ENCODE measurements at places on chromosomes 16 and 17.

DNA sequence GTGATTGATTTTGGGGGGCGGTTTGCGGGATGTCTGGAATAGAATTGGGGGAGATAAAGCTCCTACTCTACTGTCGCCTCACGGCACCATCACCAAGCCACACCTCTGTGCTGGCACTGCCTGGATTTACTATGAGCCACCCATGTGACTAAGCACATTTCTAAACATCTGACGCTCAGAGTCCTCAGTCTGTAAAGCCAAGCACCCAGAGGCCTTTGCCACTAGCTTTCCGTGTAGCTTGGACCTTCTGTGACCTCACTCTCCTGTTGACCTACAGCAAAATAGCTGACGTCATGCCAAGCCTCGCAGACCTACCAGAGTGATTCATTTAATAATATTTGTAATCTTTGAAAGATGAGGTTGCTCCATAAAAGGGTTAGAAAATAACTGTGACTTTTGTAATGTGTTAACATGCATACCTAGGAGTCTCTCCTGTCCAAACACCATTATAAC is 38.5 kb upstream of the MYOCD start:
- no peak for DNase-seq

DNA sequence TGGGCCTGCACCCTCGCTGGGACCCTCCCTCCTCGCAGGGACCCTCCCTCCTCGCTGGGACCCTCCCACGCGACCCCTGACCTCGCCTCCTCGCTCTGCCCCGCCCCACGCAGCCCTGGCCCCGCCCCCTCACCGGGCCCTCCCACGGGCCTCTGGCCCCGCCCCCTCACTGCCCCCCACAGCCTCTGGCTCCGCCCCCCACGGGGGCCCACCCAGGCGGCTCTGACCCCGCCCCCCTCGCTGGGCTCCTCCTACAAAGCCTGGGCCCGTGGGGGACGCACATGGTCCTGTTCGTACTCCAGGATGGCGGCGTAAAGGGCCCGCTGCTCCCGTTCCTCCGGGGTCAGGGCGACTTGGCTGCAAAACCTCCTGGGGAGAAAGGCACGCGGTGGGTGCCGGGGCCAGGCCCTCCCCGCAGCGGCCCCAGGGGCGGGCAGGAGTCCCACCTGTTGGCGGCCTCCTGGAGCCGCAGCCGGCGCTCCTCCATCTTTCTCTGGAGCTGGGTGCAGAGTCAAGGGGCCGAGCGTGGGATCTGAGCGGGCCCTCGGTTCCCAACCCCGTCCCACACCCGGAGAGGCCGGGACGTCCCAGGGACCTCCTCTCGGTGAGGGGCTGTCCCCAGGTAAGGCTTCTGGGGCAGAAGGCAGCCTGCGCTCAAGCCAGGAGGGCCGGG is 9.0 kb downstream of the VPS9D1 start:
- DNase-seq = no peak

DNA sequence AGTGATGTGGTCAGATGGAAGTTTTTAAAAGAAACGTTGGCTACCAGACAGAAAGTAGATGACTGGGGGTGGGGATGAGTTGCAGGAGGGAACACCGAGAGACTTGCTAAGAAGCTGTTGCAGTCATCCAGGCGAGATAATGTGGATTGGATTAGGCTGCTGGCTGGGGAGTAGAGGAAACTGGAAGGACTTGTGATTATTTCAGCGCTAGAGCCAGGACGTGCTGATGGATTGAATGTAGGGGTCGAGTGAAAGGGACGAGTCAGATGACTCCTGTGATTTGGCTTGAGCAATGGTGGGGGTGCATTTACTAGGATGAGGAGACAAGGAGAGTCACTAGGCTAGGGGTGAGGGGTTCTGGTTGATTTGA is 88.5 kb downstream of the CLEC16A start:
- DNase-seq = no peak

DNA sequence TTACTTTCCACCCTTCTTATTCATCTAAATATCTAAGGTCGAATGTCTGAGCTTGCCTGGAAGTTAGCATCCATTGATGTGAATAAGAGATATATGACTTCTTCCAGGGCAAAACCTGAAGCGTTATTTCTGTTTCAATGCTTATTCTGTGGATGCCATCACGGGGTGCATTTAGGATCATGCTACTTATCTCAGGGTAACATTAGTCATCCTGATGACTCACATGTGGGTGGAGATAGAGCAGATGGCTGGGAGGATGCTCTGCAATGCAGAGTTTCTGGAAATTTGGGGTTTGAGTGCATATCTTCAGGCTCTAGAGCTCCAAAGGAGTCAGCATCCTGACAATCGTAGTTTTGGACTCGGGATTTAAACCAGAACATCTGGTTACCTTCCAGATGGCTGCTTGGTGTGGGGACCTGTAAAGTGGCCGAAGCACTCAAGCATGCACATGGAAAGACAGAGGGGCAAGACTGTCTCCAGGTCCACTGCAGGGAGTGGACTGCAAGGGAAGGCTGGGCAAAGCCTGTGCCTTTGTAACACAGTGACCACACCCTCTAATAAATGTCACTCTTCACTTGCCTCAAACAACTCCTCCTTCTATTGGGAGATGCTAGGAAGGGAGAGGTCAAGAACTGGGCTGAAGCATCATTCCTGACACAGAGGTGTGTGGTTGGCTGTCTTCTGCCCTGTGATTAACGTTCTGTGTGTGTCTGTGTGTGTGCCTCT is 175.2 kb upstream of the SALL1 start:
- DNase-seq = peak; percentile 33

DNA sequence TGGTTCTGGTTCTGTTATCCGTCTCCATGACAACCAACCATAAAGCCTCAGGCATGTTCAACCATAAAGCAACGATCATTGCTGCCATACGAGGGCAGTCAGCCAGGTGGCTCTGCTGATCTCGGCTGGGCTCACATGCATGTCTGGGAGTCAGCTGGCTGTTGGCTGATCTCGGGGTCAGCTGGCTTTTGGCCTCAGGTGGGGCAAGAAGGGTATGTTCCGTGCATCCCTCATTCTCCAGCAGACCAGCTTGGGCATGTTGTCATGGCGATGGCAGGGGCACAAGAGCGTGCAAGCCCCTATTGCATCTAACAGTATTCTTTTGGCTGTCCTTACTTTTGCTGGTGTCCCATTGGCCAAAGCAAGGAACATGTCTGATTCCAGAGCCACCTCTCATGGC is 86.2 kb downstream of the ABCC6 start:
- DNase-seq = no peak

- no peak for DNase-seq
Measured at GRCh38 chr16:17358846-17359245, 111.9 kb downstream of the XYLT1 start.

DNA sequence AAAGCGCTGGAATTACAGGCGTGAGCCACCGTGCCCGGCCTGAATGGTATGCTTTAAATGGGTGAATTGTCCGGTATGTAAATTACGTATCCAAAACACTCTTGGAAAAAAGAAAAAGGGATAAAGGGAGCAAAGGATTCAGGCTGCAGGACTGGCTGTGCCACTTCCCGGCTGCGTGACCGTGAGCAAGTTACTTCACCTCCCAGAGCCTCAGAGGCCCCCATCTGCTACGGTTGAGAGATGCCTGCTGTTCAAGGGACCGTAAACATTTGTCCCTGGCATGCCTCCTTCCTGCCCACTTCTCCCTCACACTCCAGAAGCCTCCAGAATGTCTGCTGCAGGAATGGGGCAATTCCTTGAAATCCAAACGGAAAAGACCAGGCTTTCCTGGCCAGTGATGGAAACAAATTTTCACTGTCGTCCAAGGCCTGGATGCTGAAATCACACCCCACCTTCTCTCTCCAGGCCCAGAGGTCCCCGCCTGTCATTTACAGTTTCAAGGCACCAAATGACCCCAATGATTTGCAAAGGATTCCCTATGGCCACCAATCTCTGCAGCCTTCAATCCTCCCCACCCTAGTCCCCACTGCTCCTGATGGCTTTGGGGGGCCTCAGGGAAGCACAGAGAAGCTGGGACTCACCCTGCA is 22.9 kb upstream of the LITAF start:
- peak; percentile 50 for DNase-seq

DNA sequence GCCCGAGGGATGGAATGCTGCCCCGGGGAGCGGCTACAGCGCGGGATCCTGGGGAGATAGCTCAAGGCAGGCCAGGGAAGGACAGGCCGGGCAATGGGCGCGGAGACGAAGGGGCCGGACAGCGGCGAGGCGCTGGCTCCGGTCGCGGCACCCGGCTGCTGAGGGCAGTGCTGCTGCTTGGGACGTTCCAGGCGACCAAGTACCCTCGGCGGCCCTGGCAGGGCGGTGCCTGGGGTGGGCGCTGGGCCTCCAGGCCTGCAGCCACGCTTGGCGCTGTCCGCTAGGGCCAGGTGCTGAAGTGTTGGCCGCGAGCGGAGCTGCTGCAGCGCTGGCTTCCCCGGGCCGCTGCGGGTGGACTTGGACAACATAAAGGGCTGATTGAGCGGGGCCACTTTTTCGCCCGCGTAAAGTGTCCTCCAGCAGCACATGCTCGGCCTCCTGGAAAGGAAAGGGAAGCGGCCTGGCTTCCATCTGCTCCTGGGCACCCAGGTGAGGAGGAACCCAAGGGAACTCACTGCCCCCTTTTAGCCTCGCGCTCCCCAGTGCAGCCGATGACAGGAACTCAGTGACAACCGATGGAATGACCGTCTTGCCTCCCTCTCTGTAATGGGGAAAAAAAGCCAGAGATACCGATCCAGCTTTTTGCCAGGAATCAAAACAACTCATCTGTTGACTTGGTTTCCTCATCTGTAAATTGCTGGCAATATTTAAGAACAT is 23.7 kb downstream of the CLEC3A start:
- DNase-seq = no peak
